ENCODE measurements at places on chromosomes 6 and 20.

DNA sequence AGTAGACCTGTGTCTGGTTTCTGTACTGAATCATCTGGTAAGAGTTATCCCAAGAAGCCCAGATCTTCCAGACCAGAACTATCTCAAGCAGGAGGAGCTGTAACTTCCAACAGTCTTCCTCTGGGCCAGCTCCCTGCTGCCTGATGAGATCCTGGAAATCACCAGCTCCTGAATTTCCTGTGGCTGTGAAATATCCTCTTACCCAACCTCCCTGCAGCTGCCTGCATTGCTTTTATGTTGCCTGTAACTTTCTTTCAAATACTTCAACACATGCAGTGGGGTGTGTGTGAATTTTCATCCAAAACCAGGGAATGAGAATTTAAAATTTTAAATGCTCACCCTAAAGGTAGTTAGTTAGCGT, 160.5 kb upstream of the LAMP5 start:
- DNase-seq: no peak

- DNase-seq: no peak
Measured at GRCh38 chr20:1392443-1392692, 486 bp downstream of the FKBP1A start.

- no peak for DNase-seq
Measured at GRCh38 chr20:17394411-17394810, 136.8 kb downstream of the BFSP1 start.

DNA sequence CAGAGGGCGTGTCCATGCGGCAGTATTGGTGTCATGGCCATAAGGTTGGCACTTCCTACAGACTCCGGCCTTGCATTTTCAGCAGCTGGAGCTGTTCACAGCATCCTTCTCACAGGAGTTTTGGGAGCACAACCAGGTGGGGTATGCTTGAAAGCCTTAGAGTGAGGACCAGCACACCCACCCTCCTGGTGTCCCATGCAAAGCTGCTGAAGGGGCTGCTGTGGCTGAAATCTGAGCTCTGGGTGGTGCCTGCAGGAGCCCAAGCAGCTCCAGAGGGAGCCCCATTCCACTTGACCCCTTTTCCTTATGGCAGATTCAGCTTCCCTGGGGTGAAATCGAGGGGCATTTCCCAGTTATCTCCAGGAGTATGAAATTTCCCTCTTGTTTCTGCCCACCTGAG, 74.0 kb upstream of the BHLHE23 start:
- no peak for DNase-seq

DNA sequence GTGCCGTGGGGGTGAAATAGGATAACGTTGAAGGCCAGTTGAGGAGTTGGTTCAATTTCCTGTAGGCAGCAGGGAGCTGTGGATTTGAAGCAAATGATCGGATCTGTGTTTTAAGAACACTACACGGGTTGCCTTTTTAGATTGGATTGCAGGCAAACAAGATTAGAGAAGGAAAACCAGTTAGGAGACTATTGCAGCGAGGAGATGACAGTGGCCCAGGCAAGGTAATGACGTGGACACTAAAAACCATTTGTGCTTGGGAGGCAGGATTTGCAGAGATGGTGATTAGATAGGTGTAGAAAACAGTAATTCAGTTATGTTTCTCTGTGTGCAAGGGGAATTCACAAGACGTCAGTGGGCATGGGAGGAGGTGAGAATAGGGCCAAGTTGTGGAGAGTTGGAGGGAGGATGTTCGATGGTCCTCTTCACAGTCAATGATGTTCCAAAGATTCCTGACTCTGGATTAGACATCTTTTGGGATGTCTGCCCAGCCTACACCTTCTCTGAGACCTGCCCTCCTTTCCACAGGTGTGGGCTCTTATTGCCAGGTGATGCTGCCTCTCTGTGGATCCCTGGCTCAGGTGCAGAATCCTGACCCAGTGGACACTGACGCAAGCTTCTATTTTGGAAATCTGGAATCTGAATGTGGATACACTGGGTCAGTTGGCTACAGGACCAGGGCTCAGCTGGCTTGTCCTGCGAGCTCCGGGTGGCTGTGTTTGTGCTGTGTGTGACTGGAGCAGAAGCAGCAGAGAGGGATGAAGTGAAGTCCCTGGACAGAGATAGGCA, 54.2 kb downstream of the TFAP2C start:
- no peak for DNase-seq

DNA sequence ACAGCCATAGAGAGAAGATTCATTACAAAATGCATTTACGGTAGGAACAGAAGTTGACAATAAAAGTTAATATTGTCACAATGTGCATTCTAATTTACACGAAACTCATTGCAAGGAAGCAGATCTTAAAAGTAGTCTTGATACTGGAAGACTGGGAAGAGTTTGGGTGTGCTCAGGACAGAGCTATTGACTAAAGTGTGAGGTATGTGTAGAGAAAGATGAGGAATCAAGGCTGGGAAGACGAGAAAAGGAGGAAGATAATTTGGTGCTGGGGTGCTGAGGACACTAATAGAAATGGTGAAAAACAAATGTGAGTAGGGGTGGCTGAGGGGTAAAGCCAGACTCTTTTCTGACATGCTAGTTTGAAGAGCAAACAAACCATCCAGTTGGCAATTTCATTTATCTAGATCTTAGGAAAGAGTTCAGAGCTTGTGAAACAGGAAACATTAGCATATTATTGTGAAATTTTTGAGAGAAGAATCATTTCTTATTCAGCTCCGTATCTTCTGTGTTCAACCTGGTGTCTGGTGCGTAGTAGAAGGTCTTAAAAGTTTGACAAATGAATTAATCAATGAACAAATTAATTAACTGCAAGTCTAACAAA, 72.7 kb downstream of the ELOVL4 start:
- DNase-seq: no peak

DNA sequence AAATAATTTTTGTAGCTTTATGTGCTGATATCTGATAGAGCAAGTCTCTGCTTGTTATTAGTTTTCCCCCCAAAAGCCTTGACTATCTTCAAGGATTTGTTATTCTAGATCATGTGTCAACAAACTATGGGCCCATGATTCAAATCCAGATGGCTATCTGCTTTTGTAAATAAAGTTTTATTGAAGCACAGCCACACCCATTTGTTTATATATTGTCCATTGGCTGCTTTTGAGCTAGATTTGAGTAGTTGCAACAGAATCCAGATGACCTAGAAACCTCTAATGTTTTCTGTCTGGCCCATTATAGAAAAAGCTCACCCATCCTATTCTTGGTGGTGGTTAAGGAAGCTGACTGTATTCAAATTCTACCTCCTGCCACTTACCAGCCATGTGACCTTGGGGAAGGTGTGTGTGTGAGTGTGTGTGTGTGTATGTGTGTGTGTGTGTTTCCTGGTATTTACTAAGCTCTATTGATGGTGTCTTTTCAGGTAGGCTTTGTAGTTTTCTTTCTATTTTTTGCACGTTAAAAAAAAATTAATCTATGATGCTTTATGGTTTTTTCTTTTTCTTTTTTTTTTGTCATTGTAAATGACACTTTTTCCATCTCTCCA, 1.3 kb upstream of the GTSF1L start:
- no peak for DNase-seq

- DNase-seq: no peak
Measured at GRCh38 chr6:1749041-1749440, 139.3 kb downstream of the FOXC1 start.

DNA sequence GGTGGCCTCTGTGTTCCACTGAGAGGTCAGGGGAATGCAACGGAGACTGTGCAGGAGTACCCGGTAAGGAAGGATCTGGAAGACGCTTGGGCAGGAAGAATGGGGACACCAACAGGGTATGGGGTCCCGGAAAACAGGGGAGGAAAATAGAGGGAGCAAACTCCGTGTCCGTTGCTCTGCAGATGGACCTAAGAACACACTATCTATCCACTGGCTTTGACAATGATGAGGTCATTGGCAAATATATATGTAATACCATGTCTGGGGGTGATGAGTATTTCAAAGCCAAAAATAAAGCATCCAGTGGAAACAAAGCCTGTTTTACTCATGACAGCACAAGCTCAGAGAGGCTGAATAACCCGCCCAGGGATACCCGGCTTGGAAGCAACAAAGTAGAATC, 80.2 kb downstream of the BMP7 start:
- DNase-seq: no peak

DNA sequence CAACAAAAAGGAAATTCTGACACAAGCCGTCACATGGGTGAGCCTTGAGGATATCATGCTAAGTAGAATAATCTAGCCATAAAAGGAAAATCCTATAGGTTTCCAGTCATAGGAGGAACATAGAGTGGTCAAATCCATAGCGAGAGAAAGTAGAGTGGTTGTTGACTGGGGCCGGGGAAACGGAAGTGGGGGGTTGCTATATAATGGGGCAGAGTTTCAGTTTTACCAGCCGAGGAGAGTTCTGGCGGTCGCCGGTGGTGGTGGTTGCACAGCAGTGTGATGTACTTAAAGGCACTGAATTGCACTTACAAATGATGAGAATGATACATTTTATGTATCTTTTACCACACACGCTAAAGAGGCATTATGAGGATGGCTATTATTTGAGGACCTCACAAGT, 4.9 kb downstream of the GPR31 start:
- no peak for DNase-seq

DNA sequence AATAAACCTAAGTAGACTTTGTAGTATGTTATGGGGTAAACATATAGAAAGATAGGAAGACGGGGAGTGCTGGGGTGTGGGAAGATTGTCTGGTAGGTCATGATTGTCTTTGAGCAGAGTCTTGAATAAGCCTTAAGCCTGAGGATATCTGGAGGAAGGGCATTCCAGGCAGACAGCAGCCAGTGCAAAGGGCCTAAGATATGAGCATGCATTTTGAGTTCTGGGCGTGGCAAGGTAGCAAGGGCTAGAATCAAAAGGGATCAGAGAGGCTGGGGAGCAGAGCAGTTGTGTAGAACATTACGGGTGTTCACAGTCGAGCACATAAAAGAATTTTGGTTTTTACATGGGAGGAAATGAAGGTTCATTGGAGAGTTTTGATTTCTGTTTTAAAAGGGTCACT, 14.3 kb downstream of the BICRAL start:
- DNase-seq: no peak

DNA sequence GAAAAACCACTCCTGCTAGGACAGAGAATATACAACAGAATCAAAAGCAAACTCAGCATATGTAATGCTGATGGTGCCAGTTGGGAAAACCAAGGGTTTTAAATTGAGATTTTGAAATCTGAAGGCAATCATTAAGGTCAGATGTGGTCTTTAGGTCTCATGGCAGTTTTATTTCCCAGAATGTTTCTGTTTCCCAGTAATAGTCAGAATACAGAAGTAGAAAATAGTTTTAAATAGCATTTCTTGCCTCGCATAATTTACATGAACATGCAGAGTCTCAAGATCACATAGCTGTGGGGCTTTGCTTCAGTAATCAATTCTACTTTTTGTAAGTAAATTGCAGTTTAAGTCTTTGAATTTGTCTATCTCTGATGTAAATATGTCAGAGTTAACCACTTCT, 58.1 kb downstream of the RNF144B start:
- DNase-seq: no peak

DNA sequence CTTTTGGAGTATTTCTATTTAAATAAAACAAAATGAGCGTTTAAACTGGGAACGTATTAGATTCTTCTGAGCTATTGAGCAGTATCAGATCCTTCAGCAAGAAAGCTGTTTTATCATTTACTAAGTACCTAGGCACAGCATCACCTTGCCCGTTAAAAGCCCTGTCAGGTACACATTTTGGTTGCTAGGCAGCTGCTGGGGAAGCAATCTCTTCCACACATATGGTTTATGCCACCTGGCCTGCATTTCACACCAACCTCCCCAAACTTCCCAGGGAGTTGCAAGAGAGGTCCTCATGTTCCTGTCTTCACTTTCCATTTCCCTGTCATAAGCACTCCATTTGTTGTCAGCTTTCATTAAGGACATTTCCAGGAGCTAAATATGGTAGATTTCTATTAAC, 400.1 kb downstream of the PLCB1 start:
- DNase-seq: no peak

GRCh38 chr20:32387252-32387651, 29.1 kb downstream of the ASXL1 start:
- DNase-seq: no peak

GRCh38 chr6:79313254-79313653, 78.8 kb upstream of the HMGN3 start:
- DNase-seq: peak; percentile 36

GRCh38 chr20:63495741-63496595, 2.9 kb downstream of the EEF1A2 start:
- peak; percentile 73 for DNase-seq

DNA sequence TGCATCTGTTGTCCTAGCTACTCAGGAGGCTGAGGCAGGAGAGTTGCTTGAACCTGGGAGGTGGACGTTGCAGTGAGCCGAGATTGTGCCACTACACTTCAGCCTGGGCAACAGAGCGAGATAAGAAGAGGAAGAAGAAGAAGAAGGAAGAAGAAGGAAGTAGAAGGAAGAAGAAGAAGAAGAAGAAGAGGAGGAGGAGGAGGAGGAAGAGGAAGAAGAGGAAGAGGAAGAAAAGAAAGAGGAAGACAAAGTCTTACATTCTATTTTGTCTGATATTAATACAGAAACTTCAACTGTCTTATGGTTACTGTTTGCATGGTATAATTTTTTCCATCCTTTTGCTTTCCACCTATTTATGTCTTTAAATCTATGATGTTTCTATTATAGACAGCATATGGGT, 7.2 kb upstream of the NELFCD start:
- DNase-seq: no peak

GRCh38 chr20:49405062-49405683, 77.3 kb downstream of the KCNB1 start:
- DNase-seq: peak; percentile 14

- no peak for DNase-seq
Measured at GRCh38 chr6:33411632-33412005, 805 bp downstream of the PHF1 start.

DNA sequence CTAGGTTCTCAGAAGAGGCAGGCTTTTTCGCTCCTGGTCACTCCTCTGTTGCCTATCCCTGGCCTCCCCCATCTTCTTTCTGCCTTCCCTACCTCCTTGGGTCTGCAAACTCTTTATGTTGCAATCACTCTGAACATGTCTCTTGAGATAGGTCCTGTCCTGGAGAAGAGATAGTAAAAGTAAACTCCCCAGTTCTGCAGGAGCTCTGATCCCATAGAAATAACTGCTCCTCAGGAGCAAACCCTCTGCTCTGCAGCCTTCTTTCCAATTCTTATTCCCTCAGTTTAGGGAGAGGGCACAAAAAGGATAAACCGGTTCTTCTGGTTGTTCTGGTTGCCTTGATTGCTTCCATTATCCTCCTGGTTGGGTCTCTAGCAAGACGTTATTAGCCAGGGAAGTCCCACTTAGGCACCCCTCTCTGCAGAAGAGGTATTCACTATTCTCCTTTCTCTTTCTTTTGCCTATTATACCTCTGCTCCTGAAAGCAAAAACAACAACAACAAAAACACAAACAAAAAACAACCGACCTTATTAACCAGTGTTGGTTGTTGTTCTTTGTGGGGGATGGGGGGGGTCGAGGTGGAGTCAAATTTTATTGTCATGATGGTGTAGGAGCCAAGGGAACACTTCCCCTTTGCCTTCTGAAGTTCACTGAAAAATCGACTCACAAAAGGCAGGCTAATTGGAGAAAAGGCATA, 973 bp downstream of the TRIM38 start:
- peak; percentile 39 for DNase-seq

- DNase-seq: peak; percentile 92
Measured at GRCh38 chr20:5788385-5788895, 38.2 kb downstream of the SHLD1 start.

- DNase-seq: peak; percentile 51
Measured at GRCh38 chr6:161418463-161418945, 144.6 kb upstream of the AGPAT4 start.

GRCh38 chr6:12851123-12851695, 134.6 kb downstream of the PHACTR1 start:
- DNase-seq: no peak

Data from NCI-H345 (cell line).